ENCODE measurements at places on chromosomes 4 and X.

DNA sequence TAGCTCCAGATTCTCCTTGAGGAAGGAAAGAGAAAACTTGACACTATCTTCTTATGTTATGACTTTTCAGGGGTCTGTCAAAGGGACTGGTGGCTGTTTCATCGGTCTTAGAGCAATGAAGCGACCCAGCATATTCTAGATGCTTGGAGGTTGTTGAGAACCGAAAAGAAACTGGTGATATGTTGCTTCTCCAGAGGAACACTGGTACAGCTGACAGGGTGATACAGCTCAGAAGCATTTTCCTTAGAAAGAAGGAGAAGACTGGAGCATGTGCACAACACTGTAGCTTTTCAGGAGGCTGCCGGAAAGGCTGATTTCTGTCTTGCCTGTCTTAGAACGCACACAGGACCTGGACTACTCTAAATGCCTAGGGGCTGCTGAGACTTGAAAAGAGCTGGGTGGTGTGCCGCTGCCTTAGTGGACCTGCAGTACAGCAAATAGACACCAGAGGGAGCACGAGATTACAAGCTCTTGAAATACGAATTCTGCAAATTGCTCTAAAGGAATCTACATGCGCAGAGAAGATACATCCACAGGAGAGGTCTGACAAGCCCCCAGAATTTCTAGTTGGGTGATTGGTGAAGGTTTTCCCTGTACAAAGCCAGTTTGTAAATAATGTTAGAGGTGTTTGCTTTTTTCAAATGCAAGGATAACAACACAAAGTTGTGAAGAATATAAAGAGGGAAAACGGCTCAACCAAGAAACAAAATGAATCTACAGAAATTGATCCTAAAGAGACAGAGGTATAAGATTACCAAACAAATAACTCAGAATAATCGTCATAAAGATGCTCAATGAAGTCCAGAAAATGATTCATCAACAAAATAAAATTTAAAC, 223.1 kb upstream of the DMD start:
- DNase-seq = no peak

DNA sequence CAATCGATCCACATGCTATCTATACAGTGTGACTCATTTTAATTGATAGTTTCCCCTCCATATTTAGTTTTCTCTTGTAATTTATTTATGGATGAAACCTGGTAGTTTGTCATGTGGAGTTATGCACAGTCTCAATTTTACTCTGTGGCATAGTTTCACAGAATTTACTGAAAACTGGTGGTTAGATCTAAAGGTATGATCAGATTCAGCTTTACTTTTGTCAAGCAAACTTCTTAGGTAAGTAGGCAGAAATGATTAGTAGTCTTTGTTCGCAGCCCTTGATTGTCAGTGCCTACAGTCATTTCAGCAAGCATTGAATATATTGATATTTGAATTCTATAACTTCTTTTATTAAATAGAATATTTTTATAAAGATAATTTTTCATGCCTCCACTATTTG, 2.5 kb downstream of the ADD1 start:
- no peak for DNase-seq

DNA sequence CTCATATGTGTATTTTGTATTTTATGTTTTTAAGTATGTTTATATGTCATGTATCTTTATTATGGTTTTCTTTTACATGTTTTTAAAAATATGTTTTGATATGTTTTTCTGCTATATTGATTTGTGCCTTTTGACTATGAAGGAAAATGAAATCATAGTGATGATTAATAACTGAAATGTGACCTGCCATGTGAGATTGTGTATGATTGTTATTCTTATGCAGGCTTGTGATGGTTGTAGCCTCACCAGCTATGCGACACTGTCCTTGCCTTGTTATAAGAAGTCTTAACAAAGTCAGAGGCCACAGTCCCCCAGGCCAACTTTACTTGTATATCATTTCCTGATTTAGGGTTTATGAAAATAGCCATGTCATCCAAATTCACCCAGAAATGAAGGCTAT, 83.2 kb downstream of the TMEM131L start:
- DNase-seq = no peak

GRCh38 chrX:16089086-16089485, 34.3 kb upstream of the GRPR start:
- no peak for DNase-seq

- DNase-seq = no peak
Measured at GRCh38 chr4:71537551-71538065, 198.8 kb downstream of the SLC4A4 start.

- DNase-seq = no peak
Measured at GRCh38 chr4:5021546-5021945, 2.3 kb upstream of the CYTL1 start.

GRCh38 chr4:2817701-2818350, 24.9 kb downstream of the SH3BP2 start:
- no peak for DNase-seq

DNA sequence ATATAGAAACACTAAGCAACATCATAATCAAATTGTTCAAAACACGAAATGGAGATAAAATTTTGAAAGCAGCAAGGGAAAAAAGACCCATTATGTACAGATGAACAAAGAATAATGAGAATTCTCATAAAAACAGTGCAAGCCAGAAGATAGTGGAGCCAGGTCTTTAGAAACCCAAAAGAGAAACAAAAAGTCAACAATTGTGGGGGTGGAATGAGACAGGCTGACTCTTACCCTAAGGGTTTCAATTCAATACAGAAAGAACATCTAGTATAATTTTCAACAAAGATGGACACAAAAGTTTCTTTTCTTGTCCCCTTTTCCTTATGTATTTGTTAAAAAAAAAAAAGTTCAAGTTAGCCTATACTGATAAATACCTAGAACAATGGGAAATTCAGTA, 34.0 kb upstream of the MAGEB2 start:
- no peak for DNase-seq

DNA sequence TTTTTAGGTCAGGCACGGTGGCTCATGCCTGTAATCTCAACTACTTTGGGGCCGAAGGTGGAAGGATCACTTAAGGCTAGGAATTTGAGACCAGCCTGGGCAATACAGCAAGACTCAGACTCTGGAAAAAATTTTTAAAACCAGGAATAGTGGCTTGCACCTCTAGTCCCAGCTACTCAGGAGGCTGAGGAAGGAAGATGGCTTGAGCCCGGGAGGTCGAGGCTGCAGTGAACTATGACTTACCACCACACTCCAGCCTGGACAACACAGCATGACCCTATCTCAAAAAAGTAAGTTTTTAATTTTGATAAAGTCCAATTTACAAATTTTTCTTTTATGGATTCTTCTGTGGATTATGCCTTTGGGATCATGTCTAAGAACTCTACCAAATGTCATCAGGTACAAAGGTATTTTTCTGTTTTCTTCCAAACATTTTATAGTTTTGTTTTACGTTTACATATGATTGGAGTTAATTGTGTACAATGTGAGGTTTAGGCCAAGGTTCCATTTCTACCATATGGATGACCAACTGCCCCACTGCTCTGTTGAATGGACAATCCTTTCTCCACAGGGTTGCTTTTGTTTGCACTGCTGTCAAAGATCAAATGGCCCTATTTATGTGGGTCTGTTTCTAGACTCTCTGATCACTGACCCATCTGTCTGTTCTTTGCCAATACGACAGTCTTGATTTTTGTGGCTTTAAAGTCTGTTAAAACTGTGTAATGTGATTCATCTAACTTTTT, 48.2 kb downstream of the CPLX1 start:
- DNase-seq = no peak

DNA sequence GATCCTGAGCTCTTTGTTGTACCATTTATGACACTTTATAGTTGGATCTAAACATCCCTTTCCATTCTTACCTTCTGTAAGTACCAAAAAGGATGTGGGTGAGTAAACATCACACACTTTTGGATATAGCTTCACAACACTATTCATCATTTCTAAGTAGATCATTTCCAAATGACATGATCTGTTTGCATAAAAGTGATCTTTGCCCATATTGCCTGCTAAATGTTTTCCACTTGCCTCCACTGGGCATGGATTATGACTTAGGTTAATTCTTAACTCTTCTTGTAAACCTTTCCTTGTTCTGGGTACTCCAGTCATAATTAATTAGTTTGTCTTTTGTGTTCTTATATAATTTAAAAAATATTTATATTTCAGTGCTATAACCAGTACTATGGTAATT, 244.9 kb upstream of the AGA start:
- DNase-seq = no peak

GRCh38 chr4:8688041-8688907, 95.7 kb downstream of the CPZ start:
- DNase-seq = no peak

GRCh38 chrX:111257733-111258132, 12.6 kb downstream of the CAPN6 start:
- no peak for DNase-seq

- DNase-seq = no peak
Measured at GRCh38 chr4:113433536-113434246, 327.8 kb downstream of the CAMK2D start.

GRCh38 chr4:41215155-41215554, 813 bp upstream of the APBB2 start:
- DNase-seq = no peak

DNA sequence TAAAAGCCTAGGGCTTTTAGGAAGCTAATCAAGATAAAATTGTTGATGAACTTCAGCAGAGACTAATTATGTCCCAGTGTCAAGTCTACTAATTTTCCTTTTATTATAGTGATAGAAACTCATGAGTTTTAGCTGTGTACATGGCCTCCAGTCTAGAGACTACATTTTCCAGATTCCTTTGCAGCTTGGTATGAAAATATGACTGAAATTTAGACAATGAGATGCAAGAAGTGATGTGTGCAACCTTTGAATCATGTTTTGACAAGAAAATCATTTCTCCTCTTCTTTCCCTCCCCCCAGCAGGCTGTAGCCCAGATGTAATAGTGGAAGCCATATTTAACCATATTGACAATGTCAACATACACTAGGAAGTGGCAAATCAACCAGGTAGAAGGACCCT, 30.3 kb upstream of the IL13RA2 start:
- no peak for DNase-seq

- DNase-seq = no peak
Measured at GRCh38 chr4:48429709-48430474, 53.3 kb upstream of the SLC10A4 start.

GRCh38 chr4:54547299-54548097, 110.3 kb upstream of the KIT start:
- DNase-seq = no peak

GRCh38 chrX:12308420-12308819, 170.1 kb downstream of the FRMPD4 start:
- DNase-seq = no peak

DNA sequence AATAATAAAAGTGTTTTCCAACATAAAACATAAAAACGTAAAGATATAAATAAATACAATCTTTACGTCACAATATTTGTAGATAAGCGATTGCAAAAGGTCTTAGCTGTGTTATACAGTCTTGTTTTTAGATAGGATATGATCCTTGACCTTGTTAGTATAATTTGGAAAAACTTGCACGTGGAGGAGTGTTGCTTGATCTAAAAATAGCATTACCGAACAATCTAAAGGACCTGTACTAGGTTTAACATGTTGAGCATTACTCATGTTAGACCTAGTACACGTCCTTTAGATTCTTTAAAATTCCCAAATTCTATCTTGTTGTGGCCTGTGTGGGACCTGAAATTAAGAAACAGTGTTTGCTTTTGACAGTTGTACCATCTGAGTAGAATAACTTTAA, 1.6 kb downstream of the METAP1 start:
- DNase-seq = no peak

- no peak for DNase-seq
Measured at GRCh38 chr4:162706051-162706450, 460.6 kb downstream of the NAF1 start.

DNA sequence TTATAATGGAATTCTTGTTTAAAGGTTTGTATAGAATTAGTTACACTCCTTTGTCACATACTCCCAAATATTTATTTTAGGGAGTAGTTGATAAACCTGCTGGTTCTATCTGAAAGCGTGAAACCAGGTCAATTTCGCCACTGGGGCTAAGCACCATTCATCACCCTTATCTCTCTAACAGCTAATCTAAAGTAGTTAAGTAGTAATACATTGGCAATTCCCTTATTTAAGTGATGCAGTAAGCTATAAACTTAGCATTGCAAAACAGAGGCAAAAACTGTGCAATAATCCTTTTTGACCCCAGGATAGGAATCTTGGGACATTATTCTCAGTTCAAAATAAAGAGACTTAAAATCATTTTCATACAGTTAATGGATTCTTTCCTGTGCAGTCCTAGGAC, 33.7 kb upstream of the PTPN13 start:
- DNase-seq = no peak

GRCh38 chr4:573122-573892, 2.8 kb downstream of the TMEM271 start:
- no peak for DNase-seq

- no peak for DNase-seq
Measured at GRCh38 chrX:358651-359143, 28.0 kb downstream of the PPP2R3B start.

- DNase-seq = no peak
Measured at GRCh38 chrX:124829930-124830329, 483.6 kb downstream of the SH2D1A start.

DNA sequence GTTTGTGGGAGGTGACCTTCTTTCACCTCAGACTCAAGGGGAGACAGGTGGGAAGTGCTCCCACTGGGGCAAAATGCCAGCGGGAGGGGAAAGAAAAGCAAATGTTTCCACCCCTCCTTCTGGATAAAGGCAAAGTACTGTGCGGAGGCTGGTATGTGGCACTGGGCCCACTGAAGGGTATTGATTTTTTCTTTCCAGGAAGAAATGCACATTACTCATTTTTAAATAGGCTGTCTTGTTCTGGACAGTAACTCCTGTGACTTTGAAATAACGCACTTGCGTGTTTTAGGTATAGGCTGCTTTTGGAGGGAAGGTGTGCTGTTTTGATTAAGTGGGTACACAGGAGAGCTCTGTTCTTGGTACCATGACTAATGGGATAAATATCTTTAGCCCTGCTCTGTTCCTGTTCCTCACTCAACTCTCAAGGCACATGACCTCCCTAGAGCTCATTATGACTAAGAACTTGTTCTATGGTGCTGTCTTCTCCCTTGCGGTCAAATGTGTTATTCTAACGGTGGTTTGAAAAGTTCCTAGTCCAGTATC, 40.7 kb upstream of the MBTPS2 start:
- DNase-seq = no peak

- DNase-seq = no peak
Measured at GRCh38 chr4:8730159-8730558, 137.6 kb downstream of the CPZ start.

GRCh38 chr4:101670370-101670769, 120.2 kb upstream of the BANK1 start:
- DNase-seq = no peak

DNA sequence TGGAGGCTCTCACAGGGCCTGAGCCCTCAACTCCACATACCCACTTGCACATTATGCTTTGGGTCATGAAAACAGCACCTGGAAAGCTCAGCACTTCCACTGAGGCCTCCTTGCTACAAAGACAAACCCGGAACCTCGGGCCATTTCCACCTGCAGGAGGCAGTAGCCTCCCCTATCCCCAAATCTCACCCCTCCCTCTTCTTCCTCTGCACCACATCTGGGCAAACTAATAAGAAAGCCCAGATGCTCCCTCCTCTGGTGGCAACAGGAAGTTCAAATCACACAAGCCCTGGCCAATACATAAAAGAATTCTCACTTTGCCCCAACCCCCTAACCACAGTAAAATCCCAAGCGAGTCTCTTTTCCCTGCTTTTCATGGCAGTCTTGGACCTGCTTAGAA, 136.4 kb downstream of the MAPK10 start:
- DNase-seq = no peak

- no peak for DNase-seq
Measured at GRCh38 chr4:152663203-152664066, 16.4 kb downstream of the TMEM154 start.
